Activated naive CD8-positive, alpha-beta T cell treated with anti-CD3 and anti-CD28 coated beads, Interleukin-2, amount 10 ng/mL, durations not matched to agents 7 days and 5 days (primary cell): ENCODE measurements at places on chromosomes 4 and X.

DNA sequence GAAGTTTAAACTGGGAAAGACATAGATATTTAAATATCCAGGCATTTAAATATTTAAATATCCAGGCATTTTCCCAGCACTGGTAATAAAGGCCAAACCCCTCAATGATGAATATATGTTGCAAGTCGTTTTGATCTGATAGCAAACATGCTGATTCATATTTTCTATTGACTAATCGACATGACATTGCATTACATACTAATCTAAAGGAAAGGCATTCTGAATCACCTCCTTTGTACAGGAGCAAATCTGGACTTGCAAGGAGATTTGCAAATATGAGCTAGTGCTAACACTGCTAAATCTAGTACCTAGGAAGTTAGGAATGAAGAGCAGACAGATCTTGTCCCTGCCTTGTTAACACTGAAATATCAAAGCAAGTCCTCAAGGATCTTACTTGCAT, 207.3 kb downstream of the SLC7A11 start:
- DNase-seq = no peak

DNA sequence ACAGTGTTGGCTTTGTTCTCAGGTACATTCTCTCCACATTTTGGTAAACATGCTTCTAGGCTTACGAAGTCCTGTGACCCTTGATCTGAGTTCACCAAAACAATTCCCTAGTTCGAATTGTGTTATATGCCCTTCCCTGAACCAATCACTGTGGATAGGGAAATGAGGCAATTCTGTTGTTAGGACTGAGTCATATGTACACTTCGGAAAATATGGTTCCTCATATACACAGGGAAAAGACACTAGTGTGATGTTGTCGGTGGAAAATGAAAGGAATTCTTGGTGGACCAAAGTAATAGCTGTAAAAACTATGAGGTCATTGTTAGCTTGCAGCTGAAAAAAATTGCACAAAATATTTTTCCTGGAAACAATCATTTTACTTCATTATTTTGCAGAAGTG, 46.6 kb upstream of the MAGEC2 start:
- DNase-seq = no peak

- DNase-seq = no peak
Measured at GRCh38 chr4:127113844-127114362, 518.9 kb upstream of the INTU start.

- no peak for DNase-seq
Measured at GRCh38 chr4:166637816-166638215, 596.5 kb downstream of the SPOCK3 start.

DNA sequence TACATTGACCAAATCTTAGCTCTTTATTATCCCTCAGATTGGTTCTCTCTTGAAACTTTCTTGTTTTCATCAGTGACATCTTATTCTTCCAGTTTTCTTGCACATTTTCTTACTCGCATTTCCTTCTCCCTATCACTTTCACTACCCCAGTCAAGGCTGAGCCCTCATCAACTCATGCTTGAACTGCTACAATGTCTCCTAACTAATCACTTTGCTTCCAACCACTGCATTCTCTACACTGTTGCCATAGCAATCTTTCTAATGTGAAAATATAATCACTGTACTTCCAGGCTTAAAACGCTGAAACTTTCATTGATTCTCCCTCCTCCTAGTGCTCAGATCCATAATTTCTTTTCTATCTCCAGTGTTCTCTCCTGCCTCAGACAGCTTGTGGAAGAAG, 22.2 kb upstream of the LPAR4 start:
- no peak for DNase-seq
